ENCODE measurements at places on chromosomes 5 and 9.
A peak's percentile ranks its signal among the peaks of the same experiment; 100 is the strongest.

DNA sequence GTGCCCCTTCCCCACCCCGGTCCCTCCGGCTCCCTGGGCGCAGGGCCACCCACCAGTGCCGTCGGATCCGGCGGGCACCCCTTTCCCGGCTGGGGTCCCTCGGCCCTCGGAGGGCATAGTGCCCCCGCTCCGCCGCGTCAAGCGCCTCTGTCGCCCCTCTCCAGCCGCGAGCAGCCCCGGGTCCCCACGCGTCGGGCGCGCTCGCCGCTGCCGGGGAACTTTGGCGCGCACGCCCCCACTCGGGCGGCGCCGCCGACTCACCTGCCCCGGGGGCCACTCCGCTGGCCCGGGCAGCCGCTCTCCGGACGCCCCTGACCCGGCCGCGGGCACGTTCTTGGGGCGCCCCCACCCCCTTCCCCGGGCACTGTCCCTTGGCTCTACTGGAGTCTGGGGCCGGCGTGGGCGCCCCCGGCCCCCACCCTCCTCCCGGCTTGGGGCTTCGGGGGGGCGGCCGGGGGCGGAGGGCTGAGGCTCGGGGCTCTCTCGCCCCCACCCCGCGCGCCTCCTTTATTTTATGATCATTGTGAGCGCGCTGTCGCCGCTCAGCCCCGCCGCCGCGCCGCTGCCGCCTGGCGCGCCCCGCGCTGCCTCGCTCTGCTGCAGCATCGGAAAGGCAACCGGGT, 1.1 kb upstream of the FAM78A start:
- peaks cover 14% of the 10 kb centered on the region for H3K27me3 ChIP-seq
- no peak overlapping the region for H3K4me3 ChIP-seq
- peaks cover 38% of the 10 kb centered on the region for H3K36me3 ChIP-seq
- peaks cover 23% of the 10 kb centered on the region for H3K4me1 ChIP-seq
- no peak for DNase-seq
- H3K27ac ChIP-seq, result no peak overlapping the region

GRCh38 chr9:131119600-131119999, 5.8 kb upstream of the NUP214 start:
- no peaks in the 10 kb centered on the region for H3K36me3 ChIP-seq
- no peak for DNase-seq
- H3K4me1 ChIP-seq, result no peaks in the 10 kb centered on the region
- no peak overlapping the region for H3K27ac ChIP-seq

DNA sequence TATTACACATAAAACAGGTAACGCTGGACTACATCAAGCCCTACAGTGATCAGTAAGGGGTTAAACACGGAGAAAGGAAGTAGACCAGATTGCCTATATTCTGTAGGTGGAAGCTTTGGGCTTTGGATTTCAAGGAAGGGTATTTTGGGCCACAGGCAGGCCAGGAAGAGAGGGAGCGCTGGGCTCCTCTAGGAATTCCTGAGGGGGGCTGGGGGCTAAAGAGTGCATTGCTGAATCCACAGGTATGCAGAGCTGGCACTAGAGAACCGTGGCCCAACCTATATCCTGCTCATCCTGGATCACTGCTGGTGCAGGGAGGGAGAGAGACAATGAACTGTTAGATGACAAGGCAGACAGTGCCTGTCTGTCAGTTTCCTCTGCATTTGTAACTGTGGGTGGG, 367.1 kb downstream of the CSNK1G3 start:
- H3K27ac ChIP-seq, result no peak overlapping the region
- H3K36me3 ChIP-seq, result no peaks in the 10 kb centered on the region
- H3K4me3 ChIP-seq, result no peak overlapping the region
- H3K27me3 ChIP-seq, result no peaks in the 10 kb centered on the region

GRCh38 chr9:121738968-121739367, 87.5 kb downstream of the DAB2IP start:
- no peak overlapping the region for H3K27ac ChIP-seq
- no peak overlapping the region for H3K4me3 ChIP-seq
- no peak for DNase-seq
- H3K27me3 ChIP-seq, result peaks cover 29% of the 10 kb centered on the region

GRCh38 chr9:91765296-91765695, 184.7 kb downstream of the ROR2 start:
- no peak overlapping the region for H3K4me3 ChIP-seq
- DNase-seq, result no peak
- H3K27me3 ChIP-seq, result peaks cover 23% of the 10 kb centered on the region
- H3K27ac ChIP-seq, result no peak overlapping the region
- H3K36me3 ChIP-seq, result no peaks in the 10 kb centered on the region

DNA sequence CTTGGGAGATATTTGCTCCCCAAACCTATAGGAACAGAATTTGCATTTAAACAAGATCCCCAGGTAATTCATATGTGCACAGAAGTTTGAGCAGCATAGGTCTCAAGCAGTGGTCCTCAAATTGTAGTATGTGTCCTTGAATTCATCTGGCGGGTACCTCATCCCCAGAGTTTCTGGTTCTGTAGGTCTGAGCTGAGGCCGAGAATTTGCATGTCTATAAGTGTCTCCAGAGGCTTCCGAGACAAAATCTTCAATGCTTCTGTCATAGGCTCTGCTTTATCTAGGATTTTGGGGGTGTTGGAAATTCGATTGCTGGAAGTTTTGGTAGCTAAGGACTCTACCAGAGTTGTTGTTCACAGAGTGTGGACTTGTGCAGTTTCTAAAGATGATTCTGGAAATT, 38.6 kb downstream of the MAT2B start:
- no peak overlapping the region for H3K27ac ChIP-seq
- no peak for DNase-seq
- H3K4me1 ChIP-seq, result no peaks in the 10 kb centered on the region
- peaks cover 7% of the 10 kb centered on the region for H3K27me3 ChIP-seq
- H3K36me3 ChIP-seq, result no peaks in the 10 kb centered on the region

GRCh38 chr5:146409054-146409671, 38.0 kb upstream of the TCERG1 start:
- H3K27ac ChIP-seq, result no peak overlapping the region
- H3K4me3 ChIP-seq, result no peak overlapping the region
- DNase-seq, result no peak
- no peaks in the 10 kb centered on the region for H3K36me3 ChIP-seq
- peaks cover 12% of the 10 kb centered on the region for H3K27me3 ChIP-seq
- H3K4me1 ChIP-seq, result no peaks in the 10 kb centered on the region

DNA sequence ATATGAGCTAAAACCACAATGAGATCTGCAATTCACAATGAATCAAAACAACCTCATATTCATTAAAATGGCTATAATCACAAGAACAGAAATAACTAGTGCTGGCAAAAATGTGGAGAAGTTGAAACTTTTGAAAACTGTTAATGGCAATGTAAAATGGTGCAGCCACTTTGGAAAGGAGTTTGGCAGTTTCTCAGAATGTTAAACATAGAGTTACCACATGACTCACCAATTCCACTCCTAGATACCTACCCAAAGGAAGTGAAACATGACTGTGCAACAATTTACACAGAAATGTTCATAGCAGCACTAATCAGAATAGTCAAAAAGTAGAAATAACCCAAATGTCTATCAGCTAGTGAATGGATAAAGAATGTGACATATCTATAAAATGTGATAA, 862.2 kb downstream of the DTWD2 start:
- no peak overlapping the region for H3K27ac ChIP-seq
- H3K4me3 ChIP-seq, result no peak overlapping the region
- H3K27me3 ChIP-seq, result no peaks in the 10 kb centered on the region
- no peaks in the 10 kb centered on the region for H3K4me1 ChIP-seq

GRCh38 chr9:80175286-80176150, 603.8 kb downstream of the TLE4 start:
- no peaks in the 10 kb centered on the region for H3K27me3 ChIP-seq
- DNase-seq, result no peak
- H3K27ac ChIP-seq, result no peak overlapping the region
- H3K4me1 ChIP-seq, result no peaks in the 10 kb centered on the region
- H3K36me3 ChIP-seq, result no peaks in the 10 kb centered on the region

DNA sequence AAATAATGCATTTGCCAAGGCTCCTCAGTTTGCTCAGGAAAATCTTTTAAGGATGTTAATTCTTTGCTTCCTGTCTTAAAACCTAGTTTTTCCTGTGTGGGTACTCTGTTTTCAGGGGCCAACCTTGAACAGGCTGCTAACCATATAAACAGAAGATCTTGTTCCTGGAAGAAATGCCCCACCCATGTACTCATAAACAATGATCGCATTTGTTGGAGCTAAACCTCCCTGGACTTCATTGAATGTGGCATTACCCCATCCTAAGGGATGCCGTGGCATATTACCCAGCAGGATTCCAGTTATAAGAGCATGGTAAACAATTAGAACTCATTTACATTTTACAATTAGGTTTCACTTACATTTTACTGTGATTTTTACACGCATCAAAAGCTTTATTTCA, 436.0 kb downstream of the ZNF608 start:
- H3K36me3 ChIP-seq, result no peaks in the 10 kb centered on the region
- no peak overlapping the region for H3K27ac ChIP-seq
- DNase-seq, result no peak
- no peaks in the 10 kb centered on the region for H3K27me3 ChIP-seq

DNA sequence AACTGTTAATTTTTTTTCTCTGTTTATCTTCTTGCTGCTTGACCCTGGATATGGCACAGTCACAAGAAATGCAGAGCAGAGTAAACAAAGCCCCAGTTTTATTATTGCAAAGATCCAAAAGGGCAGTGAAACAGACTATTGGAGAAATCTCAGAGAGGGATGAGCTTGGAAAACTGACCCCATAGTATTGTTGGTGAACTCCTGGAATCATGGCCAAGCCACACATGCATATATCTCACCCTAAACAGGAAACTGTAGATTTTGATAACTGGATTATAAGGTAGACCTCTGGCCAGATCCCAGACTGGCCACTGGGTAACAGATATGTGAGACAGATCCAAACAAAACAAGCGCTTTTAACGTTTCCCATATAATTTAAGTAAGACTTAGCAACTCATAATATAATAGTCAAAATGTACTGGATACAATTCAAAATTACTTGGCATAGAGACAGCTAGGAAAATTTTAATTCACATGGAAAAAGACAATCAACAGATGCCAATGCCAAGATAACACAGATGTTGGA, 263.5 kb upstream of the SEMA6A start:
- H3K36me3 ChIP-seq, result no peaks in the 10 kb centered on the region
- no peak overlapping the region for H3K27ac ChIP-seq
- H3K4me3 ChIP-seq, result no peak overlapping the region
- no peaks in the 10 kb centered on the region for H3K4me1 ChIP-seq
- H3K27me3 ChIP-seq, result no peaks in the 10 kb centered on the region

- H3K27me3 ChIP-seq, result no peaks in the 10 kb centered on the region
- peaks cover 9% of the 10 kb centered on the region for H3K36me3 ChIP-seq
- H3K27ac ChIP-seq, result peak overlapping the region; percentile 40
- H3K4me3 ChIP-seq, result no peak overlapping the region
- DNase-seq, result no peak
Observed at GRCh38 chr9:5518171-5518936, 8.0 kb downstream of the PDCD1LG2 start.

GRCh38 chr9:110152704-110153374, 55.1 kb downstream of the C9orf152 start:
- peaks cover 95% of the 10 kb centered on the region for H3K4me1 ChIP-seq
- peaks cover 49% of the 10 kb centered on the region for H3K36me3 ChIP-seq
- peak overlapping the region; percentile 77 for H3K27ac ChIP-seq

DNA sequence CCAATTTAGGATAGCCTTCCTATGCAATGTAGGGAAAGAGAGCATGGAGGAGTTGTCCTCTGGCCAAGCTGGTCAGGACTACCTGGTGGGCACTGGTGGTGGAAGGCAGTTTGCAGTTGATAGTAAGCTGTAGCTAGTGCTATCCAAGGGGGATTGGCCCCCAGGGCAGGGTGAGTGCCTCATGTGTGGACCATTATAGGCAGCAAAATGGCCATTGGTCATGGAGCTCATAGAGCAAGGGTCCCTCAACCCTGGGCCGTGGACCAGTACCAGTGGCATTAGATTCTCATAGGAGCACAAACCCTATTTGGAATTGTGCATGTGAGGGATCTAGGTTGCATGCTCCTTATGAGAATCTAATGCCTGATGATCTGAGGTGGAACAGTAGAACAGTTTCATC, 139.3 kb downstream of the ZSWIM6 start:
- peaks cover 5% of the 10 kb centered on the region for H3K36me3 ChIP-seq
- H3K4me3 ChIP-seq, result no peak overlapping the region
- no peak for DNase-seq
- no peaks in the 10 kb centered on the region for H3K27me3 ChIP-seq
- peaks cover 9% of the 10 kb centered on the region for H3K4me1 ChIP-seq

DNA sequence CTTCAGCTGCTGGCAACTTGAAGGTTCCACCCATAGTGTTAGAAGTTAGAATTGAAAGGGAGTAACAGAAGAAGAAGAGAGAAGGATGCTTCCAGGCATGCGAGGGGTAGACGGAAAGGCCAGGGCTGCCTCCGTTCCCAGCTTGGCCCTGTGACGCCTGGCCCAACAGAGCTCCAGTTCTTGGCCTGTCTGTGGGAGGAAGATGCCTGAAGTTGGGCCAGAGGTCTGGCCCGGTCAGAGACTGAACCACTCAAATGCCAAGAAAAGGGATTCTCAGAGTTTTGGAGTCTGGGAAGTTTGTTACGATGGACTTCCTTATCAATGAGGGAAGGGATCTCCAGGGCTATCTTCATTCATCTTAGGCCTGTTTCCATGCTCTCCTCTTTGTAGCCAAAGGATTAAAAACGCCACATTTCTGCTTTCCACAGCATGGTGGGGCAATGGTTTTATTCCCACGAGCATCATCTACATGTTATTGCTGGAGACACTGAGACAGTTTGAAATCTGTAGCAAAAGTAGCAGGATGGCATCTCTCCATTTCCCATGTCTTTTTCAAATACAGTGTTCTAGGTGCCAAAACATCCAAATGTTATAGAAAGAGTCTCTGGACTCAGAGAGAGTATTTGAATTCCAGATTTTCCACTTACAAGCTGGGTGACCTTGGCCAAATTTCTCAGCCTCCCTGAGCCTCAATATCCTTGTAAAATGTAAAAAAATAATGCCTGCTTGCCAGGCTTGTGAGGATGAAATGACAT, 65.4 kb upstream of the ANKRD55 start:
- H3K4me3 ChIP-seq, result no peak overlapping the region
- DNase-seq, result no peak
- H3K4me1 ChIP-seq, result peaks cover 11% of the 10 kb centered on the region
- H3K36me3 ChIP-seq, result no peaks in the 10 kb centered on the region
- H3K27ac ChIP-seq, result no peak overlapping the region

- no peaks in the 10 kb centered on the region for H3K27me3 ChIP-seq
- H3K27ac ChIP-seq, result no peak overlapping the region
- no peaks in the 10 kb centered on the region for H3K4me1 ChIP-seq
- no peak overlapping the region for H3K4me3 ChIP-seq
- DNase-seq, result no peak
Observed at GRCh38 chr5:29214839-29215238, 1978.6 kb upstream of the CDH6 start.

GRCh38 chr5:7849681-7850394, 1.1 kb downstream of the CFAP90 start:
- peaks cover 42% of the 10 kb centered on the region for H3K27me3 ChIP-seq
- no peaks in the 10 kb centered on the region for H3K36me3 ChIP-seq
- DNase-seq, result no peak
- H3K27ac ChIP-seq, result no peak overlapping the region
- H3K4me3 ChIP-seq, result peak overlapping the region; percentile 61

Data from activated T-helper 2 cell treated with anti-CD3 and anti-CD28 coated beads, Interferon-gamma antibody, Interleukin-2, Interleukin-4, amounts not matched to agents 10 μg/mL and 5 μg/mL and 100 μg/mL, durations not matched to agents 14 hours and 24 hours and 36 hours (primary cell).